ENCODE measurements at places on chromosomes 6 and 20.
A peak's percentile ranks its signal among the peaks of the same experiment; 100 is the strongest.

DNA sequence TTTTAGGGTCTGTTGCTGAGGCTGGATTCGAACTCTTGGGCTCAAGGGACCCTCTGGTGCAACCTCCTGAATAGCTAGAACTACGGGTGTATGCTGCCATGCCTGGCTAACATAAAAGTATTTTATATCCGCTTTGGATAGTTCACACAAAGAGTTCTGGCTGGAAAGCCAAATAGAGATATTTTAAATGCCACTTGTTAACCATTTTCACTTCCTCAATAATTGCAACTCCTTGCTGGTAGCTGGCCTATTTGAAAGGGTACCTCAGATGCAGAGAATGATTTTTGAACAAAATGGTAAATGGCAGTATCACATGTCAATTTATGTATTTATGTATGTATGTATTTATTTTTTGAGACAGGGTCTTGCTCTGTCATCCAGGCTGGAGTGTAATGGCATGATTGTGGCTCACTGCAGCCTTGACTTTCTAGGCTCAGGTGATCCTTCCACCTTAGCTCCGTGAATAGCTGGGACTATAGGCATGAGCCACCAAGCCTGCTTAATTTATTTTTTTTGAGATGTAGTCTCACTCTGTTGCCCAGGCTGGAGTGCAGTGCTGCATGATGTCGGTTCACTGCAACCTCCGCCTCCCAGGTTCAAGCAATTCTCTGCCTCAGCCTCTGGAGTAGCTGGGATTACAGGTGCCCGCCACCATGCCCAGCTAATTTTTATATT is 12.9 kb upstream of the JARID2 start:
- no peak for DNase-seq

DNA sequence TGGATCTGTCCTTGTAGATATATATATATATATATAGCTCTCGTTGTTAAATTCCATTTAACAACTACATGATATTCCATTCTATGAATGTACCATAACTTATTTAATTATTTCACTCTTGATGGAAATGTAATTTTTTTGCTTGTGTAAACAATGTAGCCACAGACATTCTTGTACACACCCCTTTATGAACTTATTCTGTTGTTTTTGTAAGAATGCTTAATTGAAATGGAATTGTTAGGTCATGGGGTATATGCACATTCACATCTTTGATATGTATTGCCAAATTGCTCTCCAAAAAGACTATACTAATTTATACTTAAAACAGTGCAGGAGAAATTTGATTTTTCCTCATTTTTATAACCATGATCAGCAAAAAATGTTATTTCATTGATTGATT is 67.2 kb downstream of the MAP3K4 start:
- no peak for DNase-seq

DNA sequence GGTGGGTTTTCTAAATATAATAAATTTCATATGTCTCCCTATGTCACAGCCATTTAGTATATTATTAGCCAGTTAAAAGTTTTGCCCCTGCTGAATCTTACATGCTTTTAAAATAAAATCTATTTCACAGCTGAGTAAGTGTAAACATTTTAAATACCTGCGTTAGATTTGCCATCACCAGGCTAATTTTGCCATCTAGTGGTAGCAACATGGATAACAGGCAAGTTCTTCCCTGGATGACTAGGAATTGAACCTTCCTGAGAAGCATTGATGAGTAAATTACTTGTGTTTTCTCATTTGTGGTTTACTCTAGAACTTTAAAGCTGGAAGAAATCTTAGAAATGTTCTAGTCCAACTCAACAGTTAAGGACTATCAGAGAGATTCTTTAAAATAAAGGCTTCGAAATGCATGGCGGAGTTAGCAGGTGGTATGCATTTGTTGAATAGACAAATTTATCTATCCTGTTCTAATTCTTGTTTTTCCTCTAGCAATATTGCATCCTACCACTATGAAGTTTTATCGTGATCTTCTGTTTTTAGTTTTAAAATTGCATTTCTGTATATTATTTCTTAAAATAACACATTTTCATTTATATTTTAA is 2.6 kb downstream of the PRSS35 start:
- peak; percentile 23 for DNase-seq

DNA sequence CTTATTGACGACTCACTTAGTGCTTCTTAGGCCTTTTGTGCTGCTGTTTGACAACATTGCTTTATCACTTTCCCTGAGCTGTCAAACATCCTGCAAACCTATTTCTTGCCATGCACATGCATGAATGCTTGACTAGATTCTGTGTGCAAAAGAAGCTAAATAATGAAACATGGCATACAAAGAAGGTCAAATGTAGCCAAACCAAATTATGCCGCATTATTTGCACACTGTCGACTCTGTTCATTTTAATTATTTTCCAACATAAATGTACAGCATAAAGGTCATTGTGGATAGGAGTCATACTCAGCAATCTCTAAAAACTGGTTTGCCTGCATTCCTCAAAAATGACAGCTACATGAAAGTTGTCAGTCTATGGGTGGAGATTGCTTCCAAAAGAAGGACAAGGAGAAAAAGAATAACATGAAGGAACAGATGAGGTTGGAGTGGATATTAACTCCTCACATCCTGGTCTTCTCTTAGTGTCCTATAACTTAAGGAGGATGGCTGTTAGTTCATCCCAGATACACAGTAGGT is 123.1 kb upstream of the STXBP5 start:
- no peak for DNase-seq

DNA sequence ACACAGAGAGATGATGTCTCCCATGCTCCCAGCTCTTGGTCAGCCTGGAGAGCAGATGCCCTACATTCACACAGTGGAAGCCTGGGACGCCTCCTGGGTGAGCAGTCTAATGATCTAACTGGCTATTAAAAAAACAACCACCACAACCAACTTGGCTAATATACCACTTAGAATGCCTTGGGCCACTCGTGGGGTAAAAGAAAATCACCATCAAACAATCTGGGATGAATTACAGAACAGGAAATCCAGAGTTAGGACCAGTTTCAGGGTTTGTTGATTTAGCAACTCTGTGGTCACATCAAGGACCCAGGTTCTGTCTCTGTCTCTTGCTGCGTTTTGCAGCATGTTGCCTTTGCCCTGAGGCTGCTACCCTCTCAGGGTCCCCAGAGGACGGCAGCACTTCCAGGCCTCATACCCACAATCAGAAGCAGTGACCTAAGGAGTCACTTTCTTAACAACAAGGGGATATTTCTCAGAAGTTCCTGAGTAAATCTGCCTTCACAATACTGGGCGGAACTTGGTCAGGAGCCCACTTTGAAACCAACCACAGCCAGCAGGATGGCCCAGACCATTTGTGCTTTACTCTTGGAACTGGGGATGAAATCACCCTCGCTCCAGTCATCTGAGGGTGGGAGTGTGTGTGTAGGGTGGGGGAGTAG is 118.7 kb downstream of the CLIC5 start:
- no peak for DNase-seq

DNA sequence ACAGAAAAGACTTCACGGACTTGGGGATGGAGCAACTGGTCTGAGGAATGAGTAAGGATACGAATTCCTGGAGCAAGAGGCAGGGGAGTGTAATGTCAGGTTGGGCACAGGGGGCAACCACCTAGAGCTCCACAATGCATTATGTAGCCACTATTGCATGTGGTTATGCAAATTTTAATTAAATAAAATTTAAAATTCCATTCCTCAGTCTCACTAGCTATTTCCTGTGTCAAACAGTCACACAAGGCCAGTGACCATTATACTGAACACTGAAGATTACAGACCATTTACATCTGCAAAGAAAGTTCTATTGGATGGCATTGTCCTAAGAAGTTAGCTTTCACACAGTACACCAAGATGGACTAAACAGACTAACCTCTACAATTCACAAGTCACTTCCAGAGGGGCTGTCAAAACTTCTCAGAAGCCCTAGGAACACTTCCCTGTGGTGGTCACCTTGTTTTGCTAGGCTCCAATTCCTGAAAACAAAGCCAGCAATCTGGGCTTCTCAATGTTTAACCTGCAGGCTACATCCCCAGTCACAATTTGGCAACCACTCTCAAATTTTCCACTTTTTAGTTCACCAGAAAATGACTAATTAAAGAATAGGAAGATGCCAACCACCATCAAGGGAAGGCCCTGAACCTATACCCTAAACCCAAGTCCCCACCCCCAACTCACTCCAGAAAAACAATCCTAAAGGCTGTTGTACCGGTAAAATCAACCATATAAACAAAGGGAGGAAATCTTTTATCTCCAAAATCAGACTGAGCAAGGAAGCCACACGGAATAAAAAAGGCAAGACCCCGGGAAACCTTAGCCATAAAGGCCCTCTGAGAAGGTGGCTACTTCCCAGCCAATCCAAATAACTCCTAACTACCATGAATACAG is 34.2 kb upstream of the C20orf203 start:
- DNase-seq, result no peak

- DNase-seq, result no peak
Observed at GRCh38 chr20:58669287-58670006, 18.4 kb downstream of the STX16 start.

GRCh38 chr6:137226697-137227096 is 7.5 kb upstream of the IFNGR1 start:
- DNase-seq, result no peak

DNA sequence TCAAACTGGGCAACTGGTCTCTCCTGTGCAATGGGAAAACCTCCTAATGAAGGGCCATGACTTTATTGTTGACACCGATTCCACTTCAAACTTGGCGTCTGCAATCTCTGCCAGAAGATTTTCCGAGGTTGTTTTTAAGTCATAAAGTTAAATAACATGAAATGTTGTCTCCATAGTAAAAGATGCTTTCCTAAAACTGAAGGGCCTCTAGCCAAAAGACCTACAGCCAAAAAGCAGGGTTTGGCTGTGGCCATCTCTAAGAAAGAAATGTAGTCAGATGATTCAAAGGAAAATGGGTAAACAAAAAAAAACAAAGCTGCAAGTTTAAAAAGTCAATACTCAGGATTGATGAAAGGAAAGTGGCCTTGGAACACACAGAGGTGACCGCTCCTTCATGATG is 14.1 kb downstream of the CD93 start:
- no peak for DNase-seq

GRCh38 chr6:169172946-169173345 is 80.7 kb downstream of the THBS2 start:
- DNase-seq, result no peak

All from right kidney (tissue), 9 donors.